ENCODE measurements at places on chromosomes 4 and X.

- no peak for DNase-seq
Observed at GRCh38 chrX:110403441-110404238, 45.0 kb downstream of the RTL9 start.

DNA sequence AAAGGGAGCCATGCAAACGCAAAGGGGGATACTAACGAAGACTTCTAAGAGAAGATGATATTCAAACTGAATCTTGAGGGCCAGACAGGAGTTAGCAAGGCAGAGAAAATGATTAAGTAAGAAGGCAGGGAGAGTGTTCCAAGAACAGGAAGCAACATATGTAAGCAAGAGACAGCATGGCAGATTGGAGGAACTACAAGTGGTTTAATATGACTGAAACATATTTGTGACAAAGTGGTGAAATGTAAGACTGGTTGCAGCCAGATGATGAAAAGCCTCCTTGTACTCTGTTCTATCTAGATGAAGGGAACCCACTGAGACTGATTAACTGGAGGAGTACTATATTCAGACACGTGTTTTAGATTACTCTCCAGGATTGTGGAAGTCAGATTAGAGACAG is 116.6 kb upstream of the DIAPH2 start:
- no peak for DNase-seq

DNA sequence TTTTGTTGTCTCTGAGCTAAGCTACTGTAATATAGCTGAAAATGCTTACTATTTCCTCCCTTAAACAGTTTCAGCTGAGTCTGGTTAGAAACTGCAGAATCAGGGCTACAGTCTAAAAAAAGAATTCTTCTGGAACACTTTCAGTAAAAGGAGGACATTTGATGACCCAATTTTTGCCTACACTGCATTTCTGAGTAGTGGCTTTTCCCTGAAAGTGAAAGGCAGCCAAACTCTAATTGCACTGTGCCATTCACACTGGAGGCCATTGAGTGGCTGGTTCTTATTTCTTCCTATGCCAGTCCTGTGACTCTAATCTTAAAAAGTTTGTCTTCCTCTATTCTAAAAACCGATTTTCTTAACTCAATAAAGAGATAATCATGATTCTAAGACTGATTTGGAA is 526.0 kb downstream of the CFAP47 start:
- DNase-seq: no peak

GRCh38 chr4:86122404-86122803 is 237.4 kb downstream of the MAPK10 start:
- no peak for DNase-seq

DNA sequence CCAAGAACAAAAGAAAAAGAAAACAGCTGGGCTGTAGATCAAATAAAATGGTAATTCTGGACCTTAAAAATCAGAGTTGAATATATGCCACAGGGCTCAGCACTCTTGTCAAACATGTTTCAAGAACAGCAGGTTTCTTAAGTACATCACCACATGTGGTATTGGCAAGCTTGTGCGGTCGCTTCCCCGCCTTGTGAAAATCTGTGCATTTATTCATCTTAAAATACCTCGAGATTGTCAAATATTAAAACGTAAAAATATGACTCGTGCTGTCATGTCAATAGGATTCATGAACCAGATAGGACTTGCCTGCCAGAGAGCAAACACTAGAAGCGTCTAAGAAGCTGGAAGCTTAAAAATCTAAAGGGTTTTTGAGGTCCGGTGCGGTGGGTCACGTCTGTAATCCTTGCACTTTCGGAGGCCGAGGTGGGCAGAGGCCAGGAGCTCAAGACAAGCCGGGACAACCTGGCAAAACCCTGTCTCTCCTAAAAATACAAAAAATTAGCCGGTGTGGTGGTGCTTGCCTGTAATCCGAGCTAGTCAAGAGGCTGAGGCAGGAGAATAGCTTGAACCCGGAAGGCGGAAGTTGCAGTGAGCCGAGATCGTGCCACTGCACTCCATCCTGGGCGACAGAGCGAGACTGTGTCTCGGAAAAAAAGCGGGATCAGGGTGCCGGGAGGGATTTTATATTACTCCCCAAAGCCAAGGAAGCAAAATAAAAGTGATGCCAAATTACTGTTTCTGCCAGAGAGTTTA is 40.2 kb upstream of the TMEM154 start:
- DNase-seq: no peak

DNA sequence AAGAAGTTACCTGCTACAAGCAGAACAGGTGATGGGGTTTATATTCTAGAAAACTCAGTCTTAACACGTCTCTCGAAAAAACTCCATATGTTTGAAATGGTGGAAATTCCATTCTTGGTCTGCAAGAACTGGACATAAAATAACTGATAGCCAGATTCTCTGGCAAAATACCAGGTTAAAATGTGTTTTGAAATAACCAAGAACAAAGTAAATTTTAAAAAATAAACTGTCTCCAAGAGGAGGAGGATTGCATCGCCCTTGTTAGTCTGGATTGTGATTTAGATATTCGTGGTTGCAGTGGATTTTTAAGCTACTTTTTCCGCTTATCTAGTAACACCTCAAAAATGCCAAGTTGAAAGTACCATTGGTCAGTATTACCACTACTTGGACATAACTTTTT is 40.8 kb downstream of the CENPU start:
- no peak for DNase-seq

- peak; percentile 92 for DNase-seq
Observed at GRCh38 chrX:131816551-131817136, 206.5 kb upstream of the STK26 start.

DNA sequence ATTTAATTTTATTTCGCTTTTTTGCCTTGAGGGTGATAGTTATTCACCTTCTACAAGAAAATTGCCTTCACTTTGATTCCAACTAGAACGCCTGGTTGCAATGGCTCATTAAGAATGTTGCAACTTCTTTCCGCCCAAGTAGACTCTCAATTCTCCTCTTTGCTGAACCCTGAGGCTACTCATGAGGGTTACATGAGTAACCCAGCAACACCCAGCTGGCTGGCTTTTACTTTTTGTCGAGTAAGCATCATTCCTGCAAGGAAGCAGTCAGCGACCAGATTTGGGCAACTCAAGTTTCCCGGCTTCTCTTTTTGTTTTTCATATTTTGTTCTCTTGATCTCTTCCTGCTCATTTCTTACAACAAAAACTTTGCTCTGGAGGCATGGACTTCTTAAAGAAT is 495.4 kb downstream of the PACRGL start:
- DNase-seq: no peak

DNA sequence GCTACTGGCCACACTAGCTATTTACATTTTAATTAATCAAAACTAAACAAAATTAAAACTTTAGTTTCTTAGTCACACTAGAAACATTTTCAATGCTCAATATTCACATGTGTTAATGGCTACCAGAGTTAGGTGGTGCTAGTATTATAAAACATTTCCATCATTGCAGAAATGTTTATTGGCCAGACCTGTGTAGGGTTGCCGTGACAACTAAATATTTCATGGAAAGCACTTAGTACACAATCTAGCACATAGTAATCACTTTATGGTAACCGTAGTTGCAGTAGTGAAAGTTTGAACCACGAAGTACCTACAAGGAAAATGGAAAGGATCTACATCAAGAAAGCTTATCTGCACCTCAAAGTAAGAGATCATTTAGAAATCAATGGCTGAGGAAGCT is 95.9 kb downstream of the HS6ST2 start:
- no peak for DNase-seq

- no peak for DNase-seq
Observed at GRCh38 chr4:128812442-128813235, 3.1 kb downstream of the JADE1 start.

- DNase-seq: no peak
Observed at GRCh38 chr4:176814770-176815169, 22.0 kb upstream of the VEGFC start.

DNA sequence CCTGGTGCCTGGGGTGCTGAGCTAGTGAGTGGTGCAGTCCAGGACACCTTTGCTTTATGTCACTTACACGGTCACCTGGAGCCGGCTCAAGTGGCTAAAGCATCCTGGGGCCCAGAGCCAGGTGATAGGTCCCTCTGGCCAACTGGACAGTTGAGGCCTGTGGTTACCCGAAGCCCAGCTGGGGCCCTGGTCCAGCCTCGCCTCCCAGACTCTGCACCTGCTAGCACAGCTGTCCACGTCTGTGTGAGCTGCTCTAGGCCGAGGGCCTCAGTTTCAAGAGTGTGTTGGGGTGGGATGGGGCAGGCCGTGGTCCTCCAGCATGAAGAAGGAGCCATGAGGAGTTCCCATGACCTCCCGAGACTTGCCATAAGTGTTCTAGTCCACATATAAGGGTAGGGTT is 7.7 kb upstream of the ADD1 start:
- DNase-seq: no peak

GRCh38 chr4:122562449-122562848 is 58.4 kb downstream of the IL21 start:
- no peak for DNase-seq

DNA sequence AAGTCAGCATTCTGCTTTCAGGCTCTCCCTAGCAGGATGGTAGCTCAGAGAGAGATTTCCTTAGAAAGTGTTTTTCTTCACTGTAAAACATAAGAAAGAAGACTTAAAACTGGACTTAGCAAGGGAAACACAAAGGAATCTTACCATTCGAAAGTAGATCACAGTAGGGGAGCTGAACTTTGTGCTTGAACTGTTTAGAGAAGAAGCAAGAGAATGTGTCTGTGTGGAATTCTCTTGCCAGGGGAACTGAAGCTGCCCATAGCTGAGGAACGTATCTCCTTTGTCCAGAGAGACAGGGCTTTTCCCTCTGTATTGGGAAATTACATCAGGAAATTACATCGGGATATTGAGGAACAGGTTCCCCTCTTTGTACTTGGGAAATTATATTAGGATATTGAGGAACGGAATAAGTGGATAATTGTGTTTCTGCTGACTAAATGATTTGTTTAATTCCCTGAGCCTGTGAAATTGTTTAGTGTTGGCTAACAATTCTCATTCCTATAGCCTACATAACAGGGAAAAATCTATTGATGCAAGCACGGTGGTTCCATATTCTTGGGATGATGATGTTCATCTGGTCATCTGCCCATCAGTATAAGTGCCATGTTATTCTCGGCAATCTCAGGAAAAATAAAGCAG is 21.2 kb downstream of the SRD5A3 start:
- DNase-seq: no peak

DNA sequence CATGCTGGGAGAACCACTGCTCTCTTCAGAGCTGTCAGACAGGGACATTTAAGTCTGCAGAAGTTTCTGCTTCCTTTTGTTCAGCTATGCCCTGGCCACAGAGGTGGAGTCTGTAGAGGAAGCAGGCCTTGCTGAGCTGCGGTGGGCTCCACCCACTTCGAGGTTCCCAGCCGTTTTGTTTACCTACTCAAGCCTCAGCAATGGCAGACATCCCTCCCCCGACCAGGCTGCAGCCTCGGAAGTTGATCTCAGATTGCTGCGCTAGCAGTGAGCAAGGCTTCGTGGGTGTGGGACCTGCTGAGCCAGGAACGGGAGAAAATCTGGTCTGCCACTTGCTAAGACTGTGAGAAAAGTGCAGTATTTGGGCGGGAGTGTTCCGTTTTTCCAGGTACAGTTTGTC is 118.9 kb downstream of the SLC10A6 start:
- DNase-seq: no peak

GRCh38 chrX:12997906-12998687 is 23.2 kb downstream of the TMSB4X start:
- no peak for DNase-seq

- no peak for DNase-seq
Observed at GRCh38 chr4:182644683-182645050, 272.5 kb downstream of the DCTD start.

DNA sequence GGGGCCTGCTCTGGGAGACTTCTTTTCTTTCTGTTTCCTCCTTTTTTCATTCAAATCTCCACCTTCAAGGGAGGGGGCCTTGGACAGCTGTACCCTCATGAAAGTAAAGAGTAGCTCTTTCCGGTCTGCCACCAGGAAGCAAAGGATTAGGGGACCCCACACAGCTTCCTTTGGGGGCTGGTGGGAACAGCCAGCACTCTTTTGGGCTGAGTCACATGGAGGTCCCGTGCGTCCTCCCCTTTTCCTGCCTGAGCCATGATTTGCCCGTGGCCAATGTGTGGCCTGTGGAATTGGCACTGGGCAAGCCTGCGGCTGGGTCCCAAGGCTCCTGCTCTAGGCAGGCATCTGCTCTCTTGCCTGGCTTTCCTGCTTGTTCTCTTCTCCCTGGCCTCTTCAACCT is 65.5 kb downstream of the FHDC1 start:
- DNase-seq: no peak

DNA sequence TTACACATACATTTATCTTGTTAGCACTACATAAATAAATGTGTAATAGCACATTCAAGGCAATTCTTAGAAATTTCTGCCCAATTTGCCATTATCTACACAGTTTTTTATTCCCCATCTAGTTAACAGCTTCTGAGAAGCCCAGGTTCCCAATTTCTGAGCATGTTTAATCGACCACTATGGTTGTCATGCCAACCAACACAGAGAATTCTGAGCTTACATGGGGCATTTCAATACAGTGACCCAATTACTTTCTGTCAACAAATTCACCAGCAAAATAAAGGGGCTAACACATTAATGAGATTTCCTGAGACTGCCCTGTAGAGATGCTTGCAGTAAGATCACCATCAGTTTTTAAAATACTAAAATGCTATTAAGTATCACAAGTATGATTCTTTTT is 22.0 kb downstream of the GPM6A start:
- no peak for DNase-seq

- DNase-seq: no peak
Observed at GRCh38 chr4:103443324-103443723, 245.2 kb upstream of the CENPE start.

DNA sequence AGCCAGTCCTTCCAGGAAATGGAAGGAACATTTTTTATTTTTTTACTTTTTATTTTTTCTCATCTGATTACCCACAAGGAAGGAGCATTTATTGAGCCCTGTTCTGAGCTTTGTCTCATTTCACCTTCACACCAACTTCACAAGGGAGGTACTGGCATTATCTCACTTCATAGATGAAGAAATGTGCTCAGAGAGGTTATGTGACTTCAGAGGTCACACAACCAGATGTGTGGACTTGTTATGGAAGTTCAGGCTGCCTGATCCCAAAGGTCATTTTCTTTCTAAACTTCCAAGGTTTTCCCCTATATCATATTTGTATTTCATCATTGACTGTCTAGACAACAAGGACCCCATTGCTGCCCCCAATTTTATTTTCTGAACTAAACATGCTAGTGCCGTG is 160.3 kb downstream of the DCLK2 start:
- no peak for DNase-seq

DNA sequence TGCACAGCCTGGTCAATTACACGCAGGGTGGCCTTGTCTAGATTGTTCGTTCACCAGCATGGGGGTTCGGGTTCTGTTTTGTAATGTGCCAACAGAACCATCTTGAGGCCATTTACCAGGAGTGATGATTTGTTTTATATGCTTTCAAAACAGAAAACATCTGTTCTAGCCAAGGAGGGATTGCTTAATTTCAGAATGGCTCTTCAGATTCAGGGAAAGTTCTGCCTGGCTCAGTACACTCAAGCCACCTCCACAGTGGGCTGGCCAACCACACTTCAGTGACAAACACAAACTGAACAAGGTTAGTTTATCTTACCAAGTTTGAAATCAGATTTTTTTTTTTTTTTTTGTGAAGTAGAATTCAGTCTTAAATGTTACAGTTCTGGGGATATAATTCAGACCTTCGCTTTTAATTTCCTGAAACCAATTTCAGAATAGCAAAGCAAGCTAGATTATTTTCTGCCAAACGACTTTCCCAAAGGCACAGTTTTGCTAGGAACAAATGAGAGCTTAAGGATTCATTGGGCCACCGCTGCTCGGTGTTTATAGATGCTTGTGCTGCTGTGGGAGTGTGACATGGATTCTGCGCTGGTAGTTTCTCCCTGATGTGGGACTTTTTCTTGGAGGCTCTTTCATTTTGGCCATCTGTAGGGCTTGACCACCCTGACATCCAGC is 23.4 kb downstream of the SMS start:
- no peak for DNase-seq

All from vagina (tissue), 2 donors.